ENCODE measurements at places on chromosomes 2 and 18.

GRCh38 chr2:224807153-224807964 is 91.2 kb upstream of the CCDC195 start:
- no peak for DNase-seq

- DNase-seq, result no peak
Observed at GRCh38 chr18:74396171-74397169, 60.6 kb downstream of the DIPK1C start.

GRCh38 chr2:214995926-214996670 is 142.3 kb downstream of the ABCA12 start:
- DNase-seq, result peak; percentile 51

DNA sequence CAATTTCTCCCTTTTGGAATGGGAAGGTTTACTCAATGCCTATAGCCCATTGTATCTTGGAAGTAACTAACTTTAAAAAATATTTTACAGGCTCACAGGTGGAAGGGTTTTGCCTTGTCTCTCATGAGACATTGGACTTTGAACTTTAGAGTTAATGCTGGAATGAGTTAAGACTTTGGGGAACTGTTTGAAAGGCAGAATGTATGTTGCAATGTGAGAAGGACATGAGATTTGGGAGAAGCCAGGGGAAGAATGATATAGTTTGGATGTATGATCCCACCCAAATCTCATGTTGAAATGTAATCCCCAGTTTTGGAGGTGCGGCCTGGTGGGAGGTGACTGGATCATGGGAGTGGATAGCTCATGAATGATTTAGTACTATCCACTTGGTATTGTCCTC is 17.5 kb upstream of the TBC1D8 start:
- no peak for DNase-seq

DNA sequence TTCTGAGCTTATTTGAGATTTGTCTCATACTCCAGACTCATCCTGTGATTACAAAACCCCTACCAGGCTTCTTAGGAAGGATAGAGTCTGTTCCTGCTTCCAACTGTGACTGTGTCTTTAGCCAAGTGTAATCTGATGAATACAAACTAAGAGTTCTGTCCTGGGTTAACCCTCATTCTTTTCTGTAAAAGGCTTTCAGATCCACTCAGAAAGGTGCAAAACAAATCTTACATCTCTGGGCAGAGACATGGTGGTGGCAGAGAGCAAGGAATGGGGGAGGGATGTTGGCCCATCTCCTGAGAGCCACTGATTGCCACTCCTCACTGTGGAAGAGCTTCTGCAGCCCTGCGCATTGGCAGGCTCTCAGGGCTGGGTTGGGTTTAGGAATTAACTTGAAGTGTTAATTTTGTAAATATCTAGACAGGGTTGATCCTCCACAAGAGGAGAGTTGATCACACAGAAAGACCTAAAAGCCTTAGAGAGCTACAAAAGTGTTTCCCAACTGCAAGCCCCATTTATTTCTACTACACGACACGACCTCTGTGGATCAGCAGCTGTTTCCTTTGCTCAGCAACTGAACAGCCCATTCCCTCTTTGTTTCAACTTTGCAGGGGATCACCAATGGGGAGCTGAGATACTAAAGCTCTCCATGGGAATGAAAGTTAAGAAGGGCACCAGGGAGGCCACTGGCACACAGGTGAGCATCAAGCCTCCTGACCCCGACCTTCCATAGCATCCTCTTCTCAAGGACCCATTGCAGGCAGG is 23.7 kb upstream of the SPTBN1 start:
- DNase-seq, result no peak

- DNase-seq, result no peak
Observed at GRCh38 chr2:60493804-60494387, 59.6 kb downstream of the BCL11A start.
